CD4-positive, alpha-beta memory T cell (primary cell): ENCODE measurements at places on chromosomes 3 and 15. TPM values are rescaled to one million over a fixed set of nuclear protein-coding genes. Genes with fewer than 3 reads are reported as not detected.

GPR27 gene
- 0.38 TPM for total RNA-seq

RASGRF1 gene
- not detected for total RNA-seq

SPATA12 gene
- total RNA-seq: not detected

SERINC4 gene
- total RNA-seq: not detected

PEX5L gene
- total RNA-seq: not detected

PTPN9 gene
- total RNA-seq: 16.6 TPM

CCNL1 gene
- total RNA-seq: 330 TPM

IRAK2 gene
- 4.8 TPM for total RNA-seq

GP9 gene
- not detected for total RNA-seq

NR2F2 gene
- not detected for total RNA-seq
